ENCODE measurements at places on chromosomes 4 and X.

GRCh38 chr4:138299881-138300280 is 57.7 kb upstream of the SLC7A11 start:
- no peak for DNase-seq

GRCh38 chr4:70057651-70058050 is 7.4 kb downstream of the HTN1 start:
- no peak for DNase-seq

GRCh38 chrX:9166584-9166944 is 132.6 kb upstream of the FAM9B start:
- DNase-seq, result no peak

DNA sequence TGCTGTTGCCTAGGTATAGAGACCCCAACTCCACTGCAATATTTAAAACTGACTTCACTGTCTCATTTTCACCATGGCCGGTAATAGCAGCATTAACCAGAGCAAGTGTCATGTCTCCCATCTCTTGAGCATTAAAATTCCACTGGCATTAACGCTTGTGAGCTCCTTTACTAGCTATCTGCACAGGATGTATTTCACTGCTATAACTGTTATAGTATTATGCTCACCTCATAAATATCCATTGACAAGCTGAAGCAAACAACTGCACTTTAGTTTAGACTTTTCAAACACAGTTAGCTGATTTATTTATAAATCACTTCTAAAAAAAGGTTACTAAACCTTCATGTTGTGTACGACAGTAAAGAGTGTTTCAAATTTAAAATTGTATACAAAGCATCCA is 157.8 kb downstream of the ANTXR2 start:
- DNase-seq, result no peak

DNA sequence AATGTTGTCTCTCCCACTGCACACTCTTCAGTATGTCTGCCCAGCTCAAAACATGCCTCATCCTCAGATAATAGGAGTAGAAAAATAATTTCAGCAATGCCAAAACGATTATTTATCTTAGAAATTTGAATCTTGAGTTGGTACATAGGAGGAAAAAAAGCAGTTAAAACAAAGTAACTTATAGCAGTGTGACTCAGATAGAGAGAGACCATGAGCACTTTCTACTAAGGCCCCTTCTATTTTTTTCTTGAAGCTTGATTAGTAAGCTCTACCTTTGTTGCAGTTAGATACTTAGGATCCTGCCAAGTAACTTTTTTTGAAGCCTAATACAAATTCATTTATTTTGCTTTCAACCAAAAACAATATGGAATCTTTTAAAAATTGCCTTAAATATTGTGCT is 212.3 kb downstream of the MAD2L1 start:
- DNase-seq, result no peak

- no peak for DNase-seq
These were observed 334.7 kb upstream of the NR3C2 start for GRCh38 chr4:148776941-148777340.

GRCh38 chr4:69025191-69025998 is 70.9 kb upstream of the UGT2B7 start:
- DNase-seq, result no peak

DNA sequence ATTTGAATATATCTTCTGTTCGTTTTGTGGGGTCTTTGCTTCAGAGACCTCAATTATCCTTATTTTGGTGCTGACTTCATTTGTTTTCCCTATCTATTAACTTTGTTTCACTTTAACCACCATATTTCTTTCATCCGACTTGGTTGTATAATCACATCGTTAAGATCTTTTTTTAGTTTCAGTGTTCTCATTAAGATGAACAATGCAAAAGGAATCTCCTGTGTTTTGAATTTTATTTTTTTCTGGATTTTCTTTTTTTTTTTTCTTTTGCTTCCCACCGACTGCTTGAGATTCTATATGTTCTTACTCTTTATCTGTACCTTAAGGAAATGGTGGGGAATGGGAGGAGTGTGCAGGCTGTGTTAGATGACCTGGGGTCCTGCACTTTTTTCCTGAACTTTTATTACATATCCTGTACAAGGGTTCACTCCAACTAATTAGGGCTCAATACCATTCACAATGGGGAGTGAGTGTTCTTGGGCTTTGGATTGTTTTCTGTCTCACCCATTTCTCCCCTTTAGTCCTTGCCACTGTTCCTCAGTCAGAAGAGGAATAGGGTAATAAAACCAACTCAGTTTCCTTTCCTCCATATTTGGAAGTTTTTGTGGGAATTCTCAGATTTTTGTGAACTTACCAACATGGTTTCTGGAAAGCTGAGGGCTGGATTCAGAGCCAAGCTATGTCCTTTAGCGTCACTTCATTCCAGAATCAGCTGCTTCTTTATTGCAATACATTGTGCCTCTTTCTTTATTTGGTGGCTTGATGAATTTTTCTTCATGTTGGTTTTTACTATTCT is 43.2 kb upstream of the BMPR1B start:
- DNase-seq, result no peak

GRCh38 chrX:29926056-29926455 is 289.3 kb upstream of the MAGEB2 start:
- DNase-seq, result no peak

DNA sequence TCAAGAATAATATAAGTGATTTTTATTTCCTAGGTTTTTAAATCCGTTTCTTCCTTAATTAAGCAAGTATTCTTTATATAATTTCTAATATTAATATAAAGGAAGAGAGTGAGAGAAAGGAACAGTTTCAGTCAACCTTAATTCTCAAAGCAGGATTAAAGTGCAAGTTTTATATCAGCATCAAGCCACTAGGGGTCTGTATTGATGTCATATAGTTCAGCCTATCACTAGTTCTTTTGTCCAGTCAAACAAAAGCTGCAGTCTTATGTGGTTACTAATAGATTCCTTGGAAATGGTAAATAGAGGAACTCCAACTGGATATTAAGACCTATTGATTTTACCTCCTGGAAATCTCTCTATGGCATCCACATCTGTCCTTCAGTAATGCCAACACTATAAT is 82.0 kb downstream of the NAP1L3 start:
- DNase-seq, result no peak

DNA sequence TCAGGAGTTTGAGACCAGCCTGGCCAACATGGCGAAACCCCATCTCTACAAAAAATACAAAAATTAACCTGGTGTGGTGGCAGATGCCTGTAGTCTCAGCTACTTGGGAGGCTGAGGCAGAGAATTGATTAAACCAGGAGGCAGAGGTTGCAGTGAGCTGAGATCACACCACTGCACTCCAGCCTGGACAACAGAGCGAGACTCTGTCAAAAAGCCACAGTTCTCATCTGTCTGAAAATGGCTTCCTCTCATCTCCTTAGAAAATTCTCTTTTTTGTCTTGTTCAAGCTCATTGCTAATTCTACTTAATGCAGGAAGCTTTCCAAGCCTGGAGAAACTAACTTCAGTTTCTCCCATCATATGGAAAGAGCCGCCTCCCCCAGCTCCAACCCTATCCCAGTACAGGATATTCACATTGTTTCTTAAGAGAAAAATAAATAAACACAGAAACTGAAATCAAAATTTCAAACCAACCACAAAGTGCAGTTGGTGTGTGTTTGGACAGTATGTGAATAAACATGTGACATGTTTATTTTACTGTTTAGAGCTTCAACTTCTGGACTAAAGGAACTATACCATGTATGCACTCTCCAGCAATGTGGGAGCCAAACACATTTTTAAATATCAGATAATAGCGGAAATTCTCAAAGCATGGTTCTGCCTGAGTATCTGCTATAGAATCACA is 55.0 kb upstream of the GAB1 start:
- DNase-seq, result no peak

DNA sequence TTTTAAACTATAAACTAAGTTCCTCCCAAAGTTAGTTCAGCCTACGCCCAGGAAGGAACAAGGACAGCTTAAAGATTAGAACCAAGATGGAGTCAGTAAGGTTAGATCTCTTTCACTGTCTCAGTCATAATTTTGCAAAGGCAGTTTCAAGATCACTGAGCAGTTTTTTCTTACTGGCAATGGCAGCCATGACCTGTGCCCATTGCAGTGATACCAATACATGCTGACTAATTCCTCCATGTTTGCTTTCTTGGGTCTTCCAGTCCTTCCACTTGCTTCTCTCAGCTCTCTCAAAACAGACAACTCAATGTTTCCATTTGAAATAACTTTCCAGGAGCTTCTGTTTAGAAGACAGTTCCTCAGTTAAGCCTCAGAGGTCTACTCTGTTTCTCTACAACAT is 79.5 kb downstream of the PCDH18 start:
- DNase-seq, result no peak

DNA sequence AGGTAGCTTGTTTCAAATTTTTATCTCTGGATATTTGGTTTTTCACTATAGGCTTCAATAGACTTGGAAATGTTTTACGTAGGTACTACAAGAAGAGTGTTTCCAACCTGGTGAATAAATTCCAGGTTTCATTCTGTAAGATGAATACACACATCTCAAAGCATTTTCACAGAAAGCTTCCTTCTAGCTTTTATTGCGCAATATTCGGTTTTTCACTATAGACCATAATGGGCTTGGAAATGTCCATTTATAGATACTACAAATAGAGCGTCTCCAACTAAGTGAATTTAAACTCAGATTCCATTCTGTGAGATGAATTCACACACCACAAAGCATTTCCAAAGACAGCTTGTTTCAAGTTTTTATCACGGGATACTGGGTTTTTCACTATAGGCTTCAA is 857.7 kb upstream of the HS3ST1 start:
- DNase-seq, result no peak

DNA sequence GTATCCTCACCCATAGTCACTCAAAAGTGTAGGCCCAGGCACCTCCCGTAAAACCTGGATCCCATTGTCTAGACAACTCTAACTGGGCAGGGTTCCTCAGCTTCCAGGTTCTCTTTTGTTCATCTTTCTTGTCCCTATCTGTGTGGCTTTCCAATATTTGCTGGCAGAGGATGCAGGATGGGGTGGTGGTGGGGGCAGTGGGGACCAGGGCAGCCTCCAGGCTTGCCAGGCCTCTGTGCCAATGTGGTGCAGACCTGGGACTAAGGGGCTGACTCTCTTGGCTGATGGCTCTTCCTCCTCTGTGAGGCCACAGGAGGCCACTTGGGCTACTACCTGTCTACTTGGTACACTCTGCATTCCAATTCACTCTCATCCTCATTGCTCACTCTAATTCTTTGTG is 76.4 kb downstream of the NBDY start:
- no peak for DNase-seq

DNA sequence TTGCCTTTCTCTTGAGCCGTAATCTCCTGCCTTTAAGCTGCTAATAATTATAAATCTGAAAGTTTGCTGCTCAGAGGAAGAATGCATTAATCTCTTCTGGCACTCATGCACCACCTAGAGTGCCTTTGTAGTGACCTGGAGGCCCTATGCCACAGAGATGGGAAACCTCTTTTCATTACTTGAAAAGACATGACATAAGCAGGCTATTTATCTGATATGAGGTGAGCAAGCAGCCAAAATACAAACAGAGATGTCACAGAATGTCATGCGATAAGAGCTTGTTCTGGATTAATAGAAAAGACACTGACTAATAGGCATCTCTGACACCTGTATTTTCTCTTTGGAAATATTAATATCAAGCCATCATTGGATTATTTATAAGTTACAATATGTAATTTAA is 42.3 kb downstream of the GABRB1 start:
- no peak for DNase-seq

- DNase-seq, result no peak
These were observed 390.1 kb downstream of the ANKRD50 start for GRCh38 chr4:124322234-124323065.

GRCh38 chr4:139843641-139844040 is 178.0 kb downstream of the MGST2 start:
- no peak for DNase-seq

GRCh38 chr4:167906851-167907250 is 185.5 kb upstream of the ANXA10 start:
- no peak for DNase-seq

- no peak for DNase-seq
These were observed 5.5 kb downstream of the GRIA2 start for GRCh38 chr4:157226035-157226434.

- DNase-seq, result no peak
These were observed 110.8 kb upstream of the PAQR3 start for GRCh38 chr4:79049840-79050540.

DNA sequence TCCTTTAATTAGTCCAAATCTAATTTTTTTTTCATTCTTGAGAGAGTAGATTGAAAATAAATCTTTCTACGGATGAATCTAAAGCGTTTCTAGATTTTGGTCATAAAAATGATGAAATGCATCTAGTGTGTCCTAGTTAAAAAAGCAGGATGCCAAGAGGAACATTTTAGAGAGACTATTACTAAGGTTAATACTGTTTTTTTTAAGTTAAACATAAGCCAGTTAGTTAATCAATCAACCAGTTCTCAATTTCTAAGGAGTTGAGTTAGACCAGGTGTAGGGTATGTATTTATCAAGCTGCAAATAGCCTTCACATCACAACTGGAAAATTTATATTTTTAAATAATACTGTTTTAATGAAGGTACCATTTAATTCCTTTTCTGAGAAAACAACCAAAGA is 679.5 kb upstream of the IGFBP7 start:
- no peak for DNase-seq

- DNase-seq, result no peak
These were observed 518 bp downstream of the ARMCX1 start for GRCh38 chrX:101550751-101551379.

DNA sequence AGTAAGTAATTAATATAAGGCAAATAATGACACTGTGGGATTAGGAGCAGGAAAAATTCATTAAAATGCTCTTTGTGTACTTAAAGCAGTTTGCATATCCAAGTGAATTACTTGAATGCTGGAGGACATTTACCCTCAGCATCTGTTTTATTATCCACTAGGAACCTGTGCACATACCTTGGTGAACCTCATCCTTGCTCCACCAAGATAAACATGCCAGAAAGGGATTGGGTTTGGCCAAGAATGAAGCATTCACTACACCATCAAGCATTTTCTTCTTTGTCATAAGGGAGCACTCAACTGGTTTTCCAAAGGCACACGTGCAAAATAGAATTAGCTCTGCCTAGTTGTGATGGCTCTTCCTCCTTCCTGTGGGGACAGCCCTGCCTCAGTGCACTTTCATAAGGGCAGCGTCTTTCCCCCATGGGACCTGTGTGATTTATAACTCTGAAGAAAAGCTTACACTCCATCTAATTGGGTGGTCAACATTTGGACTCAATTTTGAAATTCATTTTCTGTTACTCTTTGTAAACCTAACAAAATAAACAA is 291.7 kb downstream of the USP46 start:
- no peak for DNase-seq

- no peak for DNase-seq
These were observed 2.5 kb upstream of the PPM1K start for GRCh38 chr4:88286897-88287296.

- no peak for DNase-seq
These were observed 735.3 kb downstream of the PCDH18 start for GRCh38 chr4:136796953-136797352.

Measured in activated CD8-positive, alpha-beta memory T cell treated with anti-CD3 and anti-CD28 coated beads for 4 hours (primary cell).